ENCODE measurements at places on chromosomes 1 and 21.
A peak's percentile ranks its signal among the peaks of the same experiment; 100 is the strongest.

- no peak for DNase-seq
These were observed 148.5 kb downstream of the DHRS3 start for GRCh38 chr1:12469493-12469892.

DNA sequence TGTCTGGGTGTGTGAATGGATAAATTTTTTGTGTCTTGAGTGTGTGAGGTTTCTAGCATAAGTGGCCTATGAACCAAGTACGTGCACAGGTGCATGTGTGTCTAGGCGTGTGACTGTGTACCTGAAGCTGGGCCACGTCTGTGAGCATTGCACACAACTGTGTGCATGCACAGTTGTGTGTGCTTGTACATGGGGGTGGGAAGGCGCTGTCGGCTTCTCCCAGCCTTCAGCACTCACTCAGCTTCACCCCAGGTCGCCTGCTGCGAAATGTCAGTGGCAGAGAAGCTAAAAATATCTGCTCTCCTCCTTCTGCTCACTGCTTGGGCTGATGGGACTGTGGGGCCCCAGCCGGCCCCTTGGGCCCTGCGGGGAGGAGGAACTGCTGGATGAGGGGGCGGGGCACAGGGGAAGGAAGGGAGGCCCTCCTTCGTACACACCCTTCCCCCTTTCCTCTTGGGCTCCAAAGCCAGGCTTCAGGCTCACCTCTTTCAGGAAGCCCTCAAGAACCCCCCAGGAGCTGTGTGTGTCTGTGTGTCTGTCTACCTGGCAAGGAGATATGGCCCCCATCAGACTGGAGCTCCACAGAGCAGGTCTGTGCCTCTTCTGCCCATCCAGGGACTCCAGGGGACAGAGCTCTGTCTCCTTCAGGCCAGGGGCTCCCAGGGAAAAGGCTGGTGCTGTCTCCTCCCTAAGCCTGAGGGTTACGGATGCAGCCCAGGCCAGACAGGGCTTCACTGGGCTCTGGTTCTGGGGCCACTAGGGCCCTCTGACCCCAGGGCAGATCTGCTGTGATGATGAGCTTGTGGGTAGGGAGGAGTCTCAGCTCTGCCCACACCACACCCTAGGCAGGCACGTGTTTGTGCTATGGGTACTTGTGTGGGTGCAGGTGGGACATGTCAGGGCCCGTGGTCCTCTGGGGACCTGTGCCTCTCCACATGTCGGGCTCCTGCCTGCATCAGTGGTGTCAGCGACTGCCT lies 35.6 kb upstream of the WASF2 start:
- no peak for DNase-seq

- no peak for DNase-seq
These were observed 730 bp downstream of the NOS1AP start for GRCh38 chr1:162070094-162070748.

GRCh38 chr21:41611966-41612606 lies 104.1 kb upstream of the TMPRSS2 start:
- no peak for DNase-seq

- DNase-seq = peak; percentile 9
These were observed 47.0 kb downstream of the CYP2J2 start for GRCh38 chr1:59879574-59879973.
